Stimulated activated CD8-positive, alpha-beta memory T cell treated with anti-CD3 and anti-CD28 coated beads, Interleukin-4, amount 100 ng/mL, for 24 hours (primary cell): ENCODE measurements at places on chromosomes 16 and 17.

DNA sequence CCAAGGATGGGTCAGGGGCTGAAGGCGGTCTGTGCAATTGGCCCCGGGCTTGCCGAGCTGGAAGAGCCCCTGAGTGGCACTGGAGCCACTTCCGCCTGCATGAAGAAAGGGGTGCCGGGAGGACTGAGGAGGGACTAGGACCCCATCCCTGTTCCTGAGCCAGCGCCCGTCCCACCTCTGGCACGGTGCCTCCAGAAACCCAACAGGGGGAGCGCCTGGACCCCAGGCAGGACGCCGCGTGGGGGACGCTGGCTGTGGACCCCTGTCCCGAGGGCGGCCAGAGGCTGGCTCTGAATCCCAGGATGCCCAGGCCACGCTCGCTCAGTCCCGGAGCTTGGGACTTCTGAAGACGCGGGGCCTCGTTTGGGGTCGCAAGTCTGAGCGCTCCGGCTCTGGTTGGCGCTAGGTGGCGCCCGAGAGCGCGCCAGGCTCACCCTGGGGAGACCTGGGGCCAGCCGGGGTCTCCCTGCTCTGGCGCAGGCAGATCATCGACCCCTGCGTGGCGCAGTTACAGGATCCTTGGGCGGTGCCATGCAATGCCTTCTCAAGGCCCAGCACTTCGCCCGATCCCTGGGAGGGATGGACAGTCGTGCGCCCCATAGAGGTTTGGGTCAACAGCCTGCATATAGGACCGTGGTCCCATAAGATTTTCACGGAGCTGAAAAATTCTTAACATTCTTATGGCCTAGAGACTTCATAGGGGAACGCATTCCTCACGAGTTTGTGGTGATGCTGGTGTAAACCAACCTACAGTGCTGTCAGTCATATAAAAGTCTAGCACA is 58.5 kb upstream of the CREBBP start:
- DNase-seq, result peak; percentile 47

GRCh38 chr16:30600929-30601328 is 9.3 kb downstream of the ZNF689 start:
- DNase-seq, result no peak

- no peak for DNase-seq
These were observed 1686.8 kb downstream of the TP53TG3F start for GRCh38 chr16:35146031-35146710.

- no peak for DNase-seq
These were observed 218.0 kb downstream of the SEC14L1 start for GRCh38 chr17:77358801-77359200.
